MV-4-11 (cell line): ENCODE measurements at places on chromosomes 5 and 9.

DNA sequence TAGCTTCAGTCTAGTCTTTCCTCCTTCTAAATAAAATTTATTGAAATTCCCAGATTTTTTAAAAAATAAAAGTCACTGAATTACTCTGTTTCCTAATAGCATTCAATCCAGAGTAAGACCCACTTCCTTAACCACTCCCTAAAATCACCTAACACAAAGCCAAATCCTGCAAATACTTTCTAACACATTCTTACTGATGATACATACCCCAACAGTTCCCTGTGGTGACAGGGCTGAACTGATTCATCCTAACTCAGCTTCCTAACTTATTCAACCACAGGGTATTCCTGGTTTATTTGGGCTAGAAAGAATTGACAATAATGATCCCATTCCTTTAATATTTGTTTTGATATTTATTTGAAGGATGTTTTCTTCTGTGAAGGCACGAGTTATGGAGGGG, 40.7 kb upstream of the ZNF300 start:
- DNase-seq = no peak

DNA sequence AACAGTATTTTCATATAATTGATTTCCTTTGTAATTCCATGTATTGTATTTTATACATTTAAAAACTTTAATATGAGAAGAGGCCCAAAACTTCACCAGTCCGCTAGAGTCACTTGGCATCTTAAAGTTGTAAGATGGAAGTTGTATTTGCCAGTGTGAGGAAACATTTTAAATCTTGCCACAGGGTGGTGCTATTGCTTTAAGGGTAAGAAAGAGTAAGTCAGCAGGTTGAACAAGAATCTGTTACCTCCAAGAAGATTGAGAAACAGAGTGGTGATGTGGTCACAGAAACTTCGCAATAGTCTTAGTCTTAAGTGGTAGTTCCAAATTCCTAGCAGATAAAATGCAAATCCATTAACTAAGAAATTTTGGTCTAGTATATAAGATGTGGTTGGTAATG, 39.8 kb upstream of the RANBP6 start:
- DNase-seq = peak; percentile 93

DNA sequence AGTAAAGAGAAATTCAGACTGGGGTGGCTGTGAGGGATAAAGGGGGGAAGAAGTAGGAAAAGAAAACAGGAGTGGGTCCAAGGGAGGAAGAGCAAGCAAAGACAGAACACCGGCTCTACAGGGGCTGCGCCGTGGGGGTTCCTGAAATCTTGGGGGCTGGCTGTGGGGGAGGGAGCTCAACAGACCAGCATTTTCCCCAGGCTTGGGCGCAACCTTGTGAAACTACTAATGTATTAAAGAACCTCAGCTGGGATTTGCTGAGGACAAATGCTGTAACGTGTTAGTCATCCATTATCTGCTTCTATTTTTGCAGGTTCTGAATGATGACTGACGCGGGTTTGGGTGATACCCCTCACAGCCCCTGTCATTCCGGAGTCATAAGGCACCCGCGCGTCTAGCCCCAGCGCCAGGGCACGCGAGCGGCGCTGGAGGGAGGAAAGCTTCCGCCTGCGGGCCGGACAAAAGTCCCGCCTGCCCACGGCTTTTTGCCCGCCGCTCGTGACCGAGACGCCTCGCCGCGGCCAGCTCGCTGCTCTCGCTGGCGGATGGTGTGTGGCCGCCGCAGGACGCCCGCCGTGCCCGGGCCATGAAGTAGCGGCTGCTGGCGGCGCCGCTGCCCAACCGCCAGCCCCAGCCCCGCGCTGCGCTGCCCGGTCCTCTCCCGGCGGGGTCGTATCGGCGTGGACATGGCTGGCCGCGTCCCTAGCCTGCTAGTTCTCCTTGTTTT, 110.6 kb downstream of the PAM start:
- peak; percentile 37 for DNase-seq

- peak; percentile 73 for DNase-seq
Measured at GRCh38 chr5:41831155-41831554, 39.1 kb downstream of the OXCT1 start.

- no peak for DNase-seq
Measured at GRCh38 chr5:136043551-136043950, 14.8 kb downstream of the TGFBI start.
